ENCODE measurements at places on chromosomes 5 and 9.

DNA sequence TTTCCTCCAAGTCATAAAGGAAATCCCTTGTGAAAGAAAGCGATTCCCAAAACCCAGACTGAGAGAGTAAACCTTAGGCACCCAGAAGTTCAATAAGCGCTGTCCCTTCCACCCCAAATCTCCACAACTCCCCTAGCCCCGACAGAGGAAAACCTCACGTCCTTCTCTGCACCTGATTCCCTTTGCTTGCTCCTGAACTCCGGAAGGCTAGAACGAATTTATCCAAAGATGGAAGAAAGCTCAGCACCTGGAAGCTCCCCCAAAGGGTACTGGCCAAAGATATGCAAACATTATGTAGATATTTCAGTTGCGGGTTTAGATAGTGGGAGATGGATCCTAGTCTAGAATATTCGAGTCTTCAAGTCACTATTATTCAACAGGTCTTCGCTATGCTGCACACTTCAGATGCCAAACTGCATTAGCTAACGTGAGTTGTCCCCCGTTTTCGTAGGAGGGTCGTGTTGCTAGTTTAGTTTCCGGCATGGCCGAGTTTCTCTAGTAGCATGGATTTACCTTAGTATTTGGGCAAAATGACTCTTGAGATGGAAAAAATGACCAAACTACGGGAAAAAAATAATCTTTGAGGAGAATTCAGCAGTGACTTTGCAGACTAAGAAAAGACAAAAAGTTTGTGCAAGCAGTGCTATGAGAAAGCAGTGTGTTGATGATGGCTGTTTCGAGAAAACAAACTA, 27.7 kb downstream of the NR2F1 start:
- H3K4me3 ChIP-seq = no peak overlapping the region
- no peaks in the 10 kb centered on the region for H3K36me3 ChIP-seq
- peaks cover 81% of the 10 kb centered on the region for H3K27me3 ChIP-seq
- DNase-seq = no peak
- H3K4me1 ChIP-seq = no peaks in the 10 kb centered on the region
- H3K27ac ChIP-seq = no peak overlapping the region

DNA sequence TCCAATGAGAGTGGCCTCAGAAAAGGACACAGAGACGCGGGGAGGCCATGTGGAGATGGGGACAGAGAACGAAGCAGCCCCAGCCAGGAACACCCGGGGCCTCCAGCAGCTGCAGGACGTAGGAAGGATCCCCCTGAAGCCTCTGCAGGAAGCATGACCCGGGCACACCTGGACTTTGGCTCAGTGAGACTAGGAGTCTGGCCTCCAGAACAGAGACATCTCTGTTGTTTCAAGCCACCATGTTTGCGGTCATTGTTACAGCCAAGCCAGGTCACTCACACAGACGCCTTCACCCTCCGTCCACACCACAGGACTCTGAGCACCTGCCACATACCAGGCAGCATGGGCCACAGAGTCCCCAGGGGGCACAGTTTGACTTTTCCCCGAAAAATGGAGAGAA, 63.6 kb upstream of the SARDH start:
- H3K27me3 ChIP-seq = no peaks in the 10 kb centered on the region
- H3K27ac ChIP-seq = no peak overlapping the region
- H3K4me1 ChIP-seq = no peaks in the 10 kb centered on the region
- no peak overlapping the region for H3K4me3 ChIP-seq
- no peak for DNase-seq

DNA sequence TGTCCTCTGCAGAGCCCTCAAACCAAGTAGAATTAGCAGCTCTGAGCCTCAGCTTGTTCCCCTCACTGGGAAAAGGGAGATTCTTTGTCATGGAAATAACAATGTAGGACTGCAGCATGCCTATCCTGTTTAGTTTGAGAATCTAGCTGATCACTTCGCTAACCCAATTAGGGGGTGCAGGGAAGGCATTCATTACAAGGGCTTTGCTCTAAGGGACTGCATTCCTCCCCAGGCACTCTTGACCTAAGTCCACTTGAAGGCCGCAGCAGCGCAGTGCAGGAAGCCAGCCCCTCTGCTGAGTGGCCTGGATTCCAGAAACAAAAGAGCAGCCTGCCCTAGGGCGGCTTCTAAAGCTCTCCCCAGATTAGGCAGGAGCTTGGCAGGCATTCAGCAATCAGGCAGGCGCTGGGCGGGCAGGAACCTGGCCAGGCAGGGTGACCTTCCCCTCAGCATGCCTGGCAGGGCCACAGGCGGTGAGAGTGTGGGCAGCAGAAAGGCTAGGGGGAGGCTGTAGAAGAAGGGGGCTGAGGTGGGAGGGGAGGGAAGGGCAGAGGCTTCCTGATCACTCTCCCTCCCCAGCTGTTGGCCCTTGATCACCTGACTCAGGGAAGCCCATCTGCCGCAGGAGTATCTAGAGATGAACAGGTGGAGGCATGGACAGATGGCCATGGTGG, 24.8 kb downstream of the CCNJL start:
- H3K4me1 ChIP-seq = peaks cover 6% of the 10 kb centered on the region
- H3K4me3 ChIP-seq = no peak overlapping the region
- H3K27me3 ChIP-seq = no peaks in the 10 kb centered on the region
- H3K27ac ChIP-seq = no peak overlapping the region
- no peaks in the 10 kb centered on the region for H3K36me3 ChIP-seq
- DNase-seq = no peak

DNA sequence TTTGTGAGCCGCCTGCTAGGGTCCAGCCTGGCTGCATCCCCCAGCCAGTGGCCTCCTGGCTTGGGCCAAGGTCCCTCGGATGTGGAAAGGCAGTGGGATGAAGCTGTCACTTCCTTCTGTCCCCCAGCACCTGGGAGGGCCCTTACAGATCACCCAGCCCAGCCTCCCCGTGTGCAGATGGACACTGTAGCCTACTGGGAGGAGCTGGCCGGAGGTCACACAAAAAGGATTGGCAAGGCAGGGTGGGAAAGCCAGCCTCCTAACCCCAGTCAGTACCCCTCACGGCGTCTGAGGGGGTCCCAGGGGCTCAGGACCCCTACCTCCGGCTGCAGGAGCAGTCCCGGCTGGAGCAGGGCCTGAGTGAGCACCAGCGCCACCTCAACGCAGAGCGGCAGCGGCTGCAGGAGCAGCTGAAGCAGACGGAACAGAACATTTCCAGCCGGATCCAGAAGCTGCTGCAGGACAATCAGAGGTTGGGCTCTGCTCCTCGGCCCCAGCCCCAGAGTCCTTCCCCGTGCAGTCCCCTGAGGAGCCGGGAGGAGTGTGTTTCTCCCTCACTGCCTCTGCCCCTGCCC, 28.3 kb downstream of the LRSAM1 start:
- no peak overlapping the region for H3K4me3 ChIP-seq
- H3K27ac ChIP-seq = no peak overlapping the region
- H3K36me3 ChIP-seq = peaks cover 16% of the 10 kb centered on the region
- no peak for DNase-seq

GRCh38 chr5:54273715-54274114, 36.7 kb downstream of the ARL15 start:
- no peak for DNase-seq
- H3K36me3 ChIP-seq = no peaks in the 10 kb centered on the region
- no peak overlapping the region for H3K27ac ChIP-seq
- H3K27me3 ChIP-seq = no peaks in the 10 kb centered on the region

- DNase-seq = no peak
- H3K27me3 ChIP-seq = no peaks in the 10 kb centered on the region
- no peak overlapping the region for H3K27ac ChIP-seq
- H3K4me1 ChIP-seq = no peaks in the 10 kb centered on the region
Observed at GRCh38 chr9:120360046-120360445, 219.9 kb downstream of the CDK5RAP2 start.
